ENCODE measurements at places on chromosomes 2 and 18. TPM values are rescaled to one million over a fixed set of nuclear protein-coding genes. Genes with fewer than 3 reads are reported as not detected.

NEU4 gene
- 0.38 TPM for total RNA-seq

IWS1 gene
- 40.8 TPM for total RNA-seq

PIEZO2 gene
- total RNA-seq: not detected

VWC2L gene
- total RNA-seq: not detected

SERPINB13 gene
- not detected for total RNA-seq

ASXL3 gene
- not detected for total RNA-seq
